Stimulated activated CD4-positive, alpha-beta T cell treated with anti-CD3 and anti-CD28 coated beads, Interleukin-1b, Interleukin-23, amount 100 ng/mL, for 48 hours (primary cell): ENCODE measurements at places on chromosomes 11 and 22.

GRCh38 chr11:34379079-34379478 lies 21.3 kb upstream of the ABTB2 start:
- no peak for DNase-seq

DNA sequence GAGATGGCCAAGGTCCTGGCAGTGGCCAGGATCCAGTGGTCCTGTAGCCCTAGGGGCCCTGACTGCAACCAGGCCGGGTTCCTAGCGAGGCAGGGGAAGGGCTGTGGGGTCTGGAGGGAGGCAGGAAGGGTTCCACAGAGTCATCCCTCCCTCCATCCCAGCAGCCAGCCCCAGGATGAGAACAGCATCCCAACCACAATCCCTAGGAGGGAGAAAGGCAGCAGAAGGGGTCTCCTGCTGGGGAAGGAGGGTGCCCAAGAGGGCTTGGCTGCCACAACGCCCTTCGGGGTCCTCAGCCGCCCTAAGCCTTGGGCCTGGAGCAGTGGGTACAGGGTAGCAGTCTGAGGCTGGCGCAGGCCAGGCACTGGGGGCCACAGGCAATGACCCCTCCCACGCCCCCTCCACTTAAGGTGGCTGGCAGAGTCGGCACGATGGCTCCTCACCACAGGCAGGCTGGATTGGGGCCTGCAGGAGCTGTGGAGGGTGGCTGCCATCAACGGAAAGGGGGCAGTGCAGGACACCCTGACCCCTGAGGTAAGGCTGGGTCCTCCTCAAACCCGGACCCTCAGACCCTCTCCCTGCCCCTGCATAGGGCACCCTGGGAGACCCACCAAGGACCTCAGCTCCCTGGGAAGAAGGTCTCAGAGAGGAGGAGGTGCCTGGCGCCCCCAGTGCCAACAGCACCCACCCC lies 7.2 kb downstream of the SLC22A12 start:
- no peak for DNase-seq

GRCh38 chr11:117126223-117126965 lies 17.7 kb upstream of the PAFAH1B2 start:
- DNase-seq = no peak

DNA sequence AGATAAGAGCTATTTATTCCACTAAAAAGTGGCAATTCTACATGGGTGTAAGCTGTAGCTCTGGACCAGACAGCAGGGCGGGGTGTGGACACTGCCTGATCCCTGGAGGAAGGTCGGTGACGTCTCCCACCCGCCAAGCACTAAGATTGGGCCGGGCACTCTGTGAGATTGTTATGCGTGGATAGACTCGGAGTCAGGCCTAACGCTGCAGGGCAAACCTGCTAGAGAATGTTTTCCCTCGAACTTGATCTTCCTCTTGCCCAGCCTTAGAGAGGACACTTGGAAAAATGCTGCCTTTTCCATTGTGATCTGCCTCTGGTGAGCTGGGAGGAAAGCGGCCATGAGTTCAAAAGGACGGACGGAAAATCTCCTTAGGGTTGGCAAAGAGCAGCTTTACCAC lies 1273.4 kb downstream of the TBC1D22A start:
- no peak for DNase-seq

GRCh38 chr11:87572881-87573280 lies 535.1 kb downstream of the TMEM135 start:
- DNase-seq = no peak

- peak; percentile 29 for DNase-seq
Measured at GRCh38 chr11:47924184-47924691, 56.1 kb upstream of the PTPRJ start.

DNA sequence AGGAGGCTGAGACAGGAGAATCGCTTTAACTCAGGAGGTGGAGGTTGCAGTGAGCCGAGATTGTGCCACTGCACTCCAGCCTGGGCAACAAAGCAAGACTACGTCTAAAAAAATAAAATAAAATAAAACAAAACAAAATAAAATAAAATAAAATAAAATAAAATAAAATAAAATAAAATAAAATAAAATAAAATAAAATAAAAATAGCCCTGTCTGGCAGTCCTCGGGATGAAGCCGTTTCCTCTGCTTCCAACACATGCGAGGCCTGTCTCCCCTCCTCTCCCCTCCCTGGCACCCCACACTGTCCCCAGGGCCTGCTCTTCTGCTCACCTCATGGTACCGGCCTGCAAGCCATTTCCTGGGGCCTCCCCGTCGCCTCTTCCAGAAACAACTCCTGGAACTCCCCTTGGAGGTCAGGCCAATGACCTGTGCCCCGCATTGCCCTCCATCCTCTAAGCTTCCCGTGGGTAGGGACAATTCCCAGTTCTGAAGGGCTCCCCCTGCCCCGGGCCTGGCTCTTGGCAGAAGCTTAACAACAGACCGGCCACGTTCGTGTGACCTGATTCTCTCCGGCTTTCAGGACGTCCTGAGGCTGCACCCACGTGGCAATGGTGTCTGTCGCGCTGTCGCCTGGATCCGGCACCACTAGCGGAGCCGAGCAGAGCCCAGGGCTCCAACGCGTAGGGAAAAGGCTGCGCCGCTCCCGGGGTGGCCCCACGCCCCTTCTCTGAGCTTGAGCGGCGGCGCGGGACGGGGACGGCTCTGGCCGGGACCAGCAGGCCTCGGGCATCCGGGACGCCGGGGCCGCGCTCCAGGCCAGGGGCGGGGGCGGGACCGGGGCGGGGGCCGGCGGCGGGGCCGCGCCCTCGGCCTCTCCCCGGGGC lies 456 bp upstream of the PARVB start:
- DNase-seq = peak; percentile 25

- DNase-seq = no peak
Measured at GRCh38 chr11:102252339-102252891, 64.9 kb upstream of the BIRC3 start.

DNA sequence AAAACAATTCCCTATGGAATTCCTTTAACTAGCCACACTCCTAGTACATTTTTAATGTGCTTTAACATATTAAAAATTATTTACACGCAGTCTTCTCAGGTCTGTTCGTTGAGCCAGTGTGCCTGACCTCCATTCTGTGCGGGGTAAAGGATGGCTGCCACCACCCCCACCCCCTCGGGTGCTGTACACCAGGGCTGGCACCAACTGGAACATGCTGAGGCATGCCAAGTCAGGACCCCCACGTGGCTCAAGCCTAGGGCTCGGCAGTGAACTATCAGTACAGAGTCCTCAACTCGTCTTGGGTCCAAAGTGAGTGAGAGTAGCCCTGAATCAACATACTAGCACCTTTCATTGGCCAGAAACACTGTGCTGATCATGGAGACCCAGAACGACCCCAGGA lies 32.5 kb upstream of the PHF21B start:
- no peak for DNase-seq

DNA sequence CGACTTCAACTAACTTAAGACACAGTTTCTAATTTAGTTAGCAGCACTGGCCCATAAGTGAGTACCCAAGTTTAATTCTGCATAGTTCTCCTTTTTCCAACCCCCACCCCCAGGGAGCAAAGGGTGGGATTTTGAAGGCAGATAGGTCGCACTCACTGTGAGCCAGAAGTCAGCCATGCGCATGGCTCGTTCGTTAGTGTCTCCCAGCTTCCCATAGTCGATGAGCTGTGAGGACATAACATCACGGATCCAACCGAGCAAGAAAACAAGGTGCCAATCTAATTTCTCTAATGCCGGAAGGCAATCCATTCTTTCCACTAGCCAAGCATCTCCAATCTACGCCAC lies 577 bp downstream of the MRPL17 start:
- no peak for DNase-seq

DNA sequence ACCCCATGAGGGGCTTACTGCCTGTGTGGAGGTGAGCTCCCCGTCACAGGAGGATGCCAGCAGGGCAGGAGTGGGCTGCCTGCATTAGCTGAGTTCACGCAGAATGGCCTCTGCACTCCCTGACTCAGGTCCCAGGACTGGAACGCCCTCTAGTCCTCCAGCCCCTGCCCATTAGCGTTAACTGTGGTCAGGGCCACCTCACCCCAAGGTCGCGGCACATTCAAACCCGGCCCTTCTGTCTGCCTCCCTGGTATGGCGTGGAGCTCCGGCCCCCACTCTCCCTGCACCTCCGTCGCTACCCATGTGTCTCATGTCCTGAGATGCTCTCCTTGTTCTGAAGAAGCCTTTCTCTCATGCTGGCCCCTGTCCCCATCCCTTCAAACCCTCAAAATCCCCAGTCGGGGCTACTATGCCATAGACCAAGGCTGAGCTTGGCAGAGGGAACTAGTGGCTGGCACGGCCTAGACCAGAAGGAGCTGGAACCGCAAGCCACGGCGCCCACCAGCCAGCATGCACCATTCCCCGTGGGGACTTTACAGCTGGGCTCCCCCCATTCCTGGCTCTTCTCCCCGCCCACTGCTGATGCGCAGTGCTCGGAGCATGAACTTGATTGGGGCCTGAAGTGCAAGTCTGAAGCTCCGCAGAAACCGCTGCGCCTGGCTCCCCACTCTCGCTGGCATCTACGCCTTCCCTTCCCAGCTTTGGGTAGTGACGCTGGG lies 79.5 kb upstream of the RTL6 start:
- DNase-seq = no peak

DNA sequence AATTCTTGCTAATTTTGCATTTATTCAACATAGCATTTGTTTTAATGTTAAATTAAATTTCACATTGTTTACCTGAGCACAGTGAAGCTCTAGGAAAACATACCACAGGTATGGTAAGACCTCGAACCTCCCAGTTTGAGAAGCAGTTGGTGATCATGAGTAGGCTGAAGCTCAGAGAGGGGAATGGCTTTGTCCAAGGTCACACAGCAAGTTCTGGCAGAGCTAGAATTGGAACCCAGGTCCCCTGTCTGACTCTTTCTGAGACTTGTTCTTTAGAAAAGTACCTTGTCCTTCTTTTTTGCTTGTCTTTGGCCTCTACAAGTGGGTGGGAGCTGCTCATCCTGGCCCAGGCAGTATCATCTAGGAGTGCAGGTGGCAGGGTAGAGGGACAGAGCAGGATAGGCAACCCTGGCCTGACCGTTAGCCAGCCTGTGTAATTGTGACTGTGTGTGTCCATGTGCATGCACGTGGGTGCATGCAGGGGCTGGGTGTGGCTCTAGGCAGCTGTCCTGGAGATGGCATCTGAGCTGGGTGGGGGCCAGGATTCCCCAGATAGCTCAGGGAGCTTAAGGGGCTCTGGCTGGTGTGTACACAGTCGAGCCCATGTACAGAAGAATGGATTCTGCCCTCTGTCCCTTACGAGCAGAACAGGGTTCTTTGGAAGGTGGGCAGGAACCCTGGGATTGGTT lies 21.6 kb downstream of the PHLDB1 start:
- DNase-seq = no peak
